NCI-H2029 treated with DMSO at 0.1 percent for 48 hours (cell line): ENCODE measurements at places on chromosomes 5 and 9.

DNA sequence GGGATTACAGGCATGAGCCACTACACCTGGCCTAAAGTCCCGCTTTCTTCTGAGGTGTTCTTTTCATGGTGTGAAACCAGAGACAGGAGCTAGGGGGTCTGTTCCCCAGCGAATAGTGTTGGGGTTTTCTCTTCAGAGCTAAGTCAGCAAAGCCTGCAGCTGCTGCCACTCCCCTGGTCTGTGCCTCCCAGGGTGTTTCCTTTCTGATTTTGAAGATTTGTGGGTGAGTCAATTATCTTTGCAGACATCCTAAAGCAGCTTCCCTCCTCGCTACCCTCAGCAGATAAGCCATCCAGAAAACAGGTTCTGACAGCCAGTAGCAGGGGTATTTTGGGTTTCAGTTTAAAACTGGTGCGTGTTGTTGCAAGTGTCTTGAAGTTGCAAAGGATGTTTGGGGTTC lies 72.0 kb upstream of the IQGAP2 start:
- DNase-seq = no peak

GRCh38 chr5:53011233-53011632 lies 22.1 kb downstream of the ITGA2 start:
- no peak for DNase-seq

GRCh38 chr5:68041293-68041692 lies 174.3 kb upstream of the PIK3R1 start:
- no peak for DNase-seq

GRCh38 chr9:126499911-126500599 lies 113.7 kb upstream of the LMX1B start:
- DNase-seq = no peak

GRCh38 chr9:31359071-31359470 lies 1025.4 kb upstream of the ACO1 start:
- DNase-seq = no peak

- DNase-seq = no peak
Observed at GRCh38 chr5:61918611-61919010, 387.4 kb upstream of the KIF2A start.

DNA sequence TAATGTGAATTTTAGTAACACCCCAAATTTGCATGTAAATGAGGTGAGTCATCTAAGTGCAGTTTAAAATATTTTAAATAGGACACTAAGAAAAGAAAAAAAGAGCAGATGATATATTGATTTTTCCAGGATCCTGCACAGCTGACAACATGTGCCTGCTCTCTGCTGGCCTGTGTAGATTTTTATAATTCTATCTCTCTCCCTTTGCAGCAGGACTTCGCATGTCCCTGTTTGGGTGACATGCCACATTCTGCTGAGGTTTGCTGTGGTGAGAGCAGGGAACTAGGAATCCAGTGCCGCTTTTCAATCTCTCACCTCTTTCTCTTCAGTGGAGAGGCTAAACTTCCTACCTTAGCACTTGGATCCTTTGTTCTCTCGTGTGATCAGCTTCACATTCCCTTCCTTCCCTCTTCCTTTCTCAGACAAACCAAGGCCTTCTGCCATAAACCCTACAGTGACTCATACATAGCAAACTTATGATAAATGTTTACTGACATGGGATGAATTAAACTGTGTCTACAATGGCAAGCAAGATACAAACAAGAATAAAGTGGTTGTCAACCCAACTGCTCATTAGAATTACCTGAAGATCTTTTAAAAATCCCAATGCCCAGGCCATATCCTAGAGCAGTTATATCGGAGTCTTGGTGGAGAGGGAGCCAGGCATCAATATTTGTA lies 198.8 kb upstream of the EFNA5 start:
- DNase-seq = no peak

DNA sequence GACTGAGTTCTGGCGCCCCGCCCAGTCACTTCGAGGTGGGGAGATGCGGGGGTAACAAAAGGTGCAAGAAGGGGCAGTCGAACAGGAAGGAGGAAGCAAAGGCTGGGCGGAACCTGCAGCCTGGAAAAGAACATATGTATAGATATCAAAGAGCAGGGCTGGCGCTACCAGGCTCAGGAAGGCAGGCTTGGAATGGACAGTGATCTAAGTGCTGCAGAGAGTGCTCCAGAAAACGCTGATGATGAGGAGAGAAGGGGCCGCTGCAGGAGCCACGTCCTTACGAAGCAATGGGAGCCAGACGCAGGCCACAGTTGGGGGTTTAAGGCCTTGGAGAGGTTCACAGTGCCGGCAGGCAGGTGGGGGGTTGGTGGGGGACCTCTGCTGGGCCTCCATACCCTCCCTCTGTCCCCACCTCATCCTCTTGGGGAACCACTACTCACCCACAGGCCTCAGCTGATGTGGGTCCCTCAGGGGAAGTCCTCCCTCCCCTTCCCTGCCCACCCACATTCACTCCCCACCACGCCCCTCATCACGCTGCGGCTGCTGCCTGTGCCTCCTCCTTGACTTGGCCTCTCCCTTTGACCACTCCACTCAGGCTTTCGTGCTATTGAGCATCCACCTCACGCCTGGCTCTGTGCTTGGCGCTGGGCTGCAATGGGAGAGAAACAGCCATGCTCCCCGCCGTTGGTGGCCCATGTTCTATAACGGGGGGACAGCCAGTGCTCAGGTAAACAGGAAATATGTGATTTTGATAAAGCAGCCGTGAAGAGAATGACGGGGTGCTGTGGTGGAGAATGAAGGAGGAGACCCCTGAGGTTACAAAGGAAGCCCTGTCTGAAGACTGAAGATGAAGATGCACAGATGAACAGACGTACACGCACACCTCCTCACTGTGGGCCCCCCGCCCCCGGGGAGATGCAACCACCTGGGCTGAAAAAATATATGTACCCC lies 40.5 kb upstream of the RPL26L1 start:
- no peak for DNase-seq

DNA sequence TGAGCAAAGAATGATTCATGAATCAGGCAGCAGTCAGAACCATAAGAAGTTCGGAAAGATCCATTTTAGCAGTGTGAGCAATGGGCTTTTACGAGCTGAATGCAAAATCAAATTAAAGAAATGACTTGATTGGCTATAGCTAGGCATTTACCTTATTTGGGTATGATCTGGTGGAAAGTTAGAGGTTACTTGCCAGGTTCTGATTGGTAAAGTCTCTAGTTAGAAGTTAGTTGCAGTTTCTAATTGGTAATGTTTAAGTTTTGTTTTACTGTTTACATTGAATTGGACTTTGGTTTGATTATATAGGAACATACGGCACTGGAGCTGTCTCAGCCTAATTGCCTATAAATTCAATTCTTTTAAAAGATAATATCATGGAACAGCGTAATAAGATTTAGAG lies 97.9 kb downstream of the ITGA1 start:
- no peak for DNase-seq

GRCh38 chr9:78707481-78707991 lies 410.6 kb downstream of the PSAT1 start:
- DNase-seq = no peak

GRCh38 chr5:103624035-103624480 lies 61.5 kb upstream of the NUDT12 start:
- DNase-seq = no peak

GRCh38 chr5:32566319-32567111 lies 18.8 kb upstream of the SUB1 start:
- DNase-seq = no peak

- no peak for DNase-seq
Observed at GRCh38 chr5:176888865-176889165, 10.3 kb downstream of the HK3 start.
